ENCODE measurements at places on chromosomes 4 and X.

DNA sequence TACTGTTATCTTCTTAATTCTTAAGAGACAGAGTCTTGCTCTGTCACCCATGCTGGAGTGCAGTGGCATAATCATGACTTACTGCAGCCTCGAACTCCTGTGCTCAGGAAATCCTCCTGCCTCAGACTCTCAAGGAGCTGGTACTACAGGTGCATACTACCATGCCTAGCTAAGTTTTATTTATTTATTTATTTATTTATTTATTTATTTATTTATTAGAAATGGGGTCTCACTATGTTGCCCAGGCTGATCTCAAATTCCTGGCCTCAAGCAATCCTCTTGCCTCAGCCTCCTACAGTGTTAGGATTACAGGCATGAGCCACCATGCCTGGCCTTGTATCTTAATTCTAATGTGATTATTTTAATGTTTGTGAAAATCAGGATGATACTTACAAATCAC lies 125.6 kb downstream of the THOC2 start:
- DNase-seq = no peak

- DNase-seq = no peak
These were observed 536.3 kb upstream of the HTR2C start for GRCh38 chrX:114047558-114047957.

DNA sequence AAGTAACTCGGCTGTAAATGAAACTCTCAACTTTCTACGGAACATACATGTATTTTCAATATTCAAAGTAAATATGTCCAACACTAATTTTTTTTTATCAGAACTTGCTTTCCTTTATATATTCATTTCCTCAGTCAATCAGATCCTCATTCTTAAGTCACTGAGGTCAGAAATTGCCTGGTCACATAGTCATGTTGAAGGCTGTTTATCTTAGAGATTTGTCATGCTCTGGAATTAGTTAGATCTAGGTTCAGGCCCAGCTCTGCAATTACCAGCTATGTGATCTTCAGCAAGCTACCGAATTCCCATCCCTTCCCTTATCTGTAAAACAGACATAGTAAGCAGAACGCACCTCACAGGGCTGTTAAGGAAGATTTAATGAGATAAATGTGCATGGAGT lies 228.8 kb downstream of the SPCS3 start:
- no peak for DNase-seq

DNA sequence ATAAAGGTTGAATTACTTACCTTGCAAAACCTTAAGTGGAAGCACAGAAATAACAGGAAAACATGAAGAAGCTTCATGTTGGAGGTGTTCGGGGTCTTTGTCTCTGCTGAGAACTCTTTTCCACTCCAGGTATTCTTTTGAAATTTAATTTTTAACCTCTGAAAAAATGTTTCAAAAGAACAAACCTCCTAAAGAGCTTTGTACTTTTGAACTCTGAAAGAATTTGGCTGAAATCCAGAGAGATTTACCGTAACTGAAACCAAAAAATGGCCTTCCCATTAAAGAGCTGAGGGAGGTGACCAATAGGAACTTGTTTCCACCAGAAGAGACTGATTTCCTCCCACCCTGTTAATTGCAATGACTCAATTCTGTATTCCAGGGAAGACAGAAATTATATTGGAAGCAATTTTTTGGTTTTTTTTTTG lies at the start of gene CFI:
CFI (minus strand) TSS at position 105 of the 425 bp plus-strand sequence; CDS start at position 77, 28 bp downstream.
- DNase-seq = no peak

GRCh38 chrX:6120329-6120728 lies 108.3 kb downstream of the NLGN4X start:
- no peak for DNase-seq

- no peak for DNase-seq
These were observed 63.9 kb downstream of the WFS1 start for GRCh38 chr4:6333301-6334202.

GRCh38 chrX:66408507-66408906 lies 230.4 kb downstream of the EDA2R start:
- DNase-seq = peak; percentile 21

- DNase-seq = no peak
These were observed 66.6 kb downstream of the NR3C2 start for GRCh38 chr4:148375584-148375983.

GRCh38 chrX:54452920-54453319 lies 12.7 kb downstream of the TSR2 start:
- DNase-seq = peak; percentile 8

DNA sequence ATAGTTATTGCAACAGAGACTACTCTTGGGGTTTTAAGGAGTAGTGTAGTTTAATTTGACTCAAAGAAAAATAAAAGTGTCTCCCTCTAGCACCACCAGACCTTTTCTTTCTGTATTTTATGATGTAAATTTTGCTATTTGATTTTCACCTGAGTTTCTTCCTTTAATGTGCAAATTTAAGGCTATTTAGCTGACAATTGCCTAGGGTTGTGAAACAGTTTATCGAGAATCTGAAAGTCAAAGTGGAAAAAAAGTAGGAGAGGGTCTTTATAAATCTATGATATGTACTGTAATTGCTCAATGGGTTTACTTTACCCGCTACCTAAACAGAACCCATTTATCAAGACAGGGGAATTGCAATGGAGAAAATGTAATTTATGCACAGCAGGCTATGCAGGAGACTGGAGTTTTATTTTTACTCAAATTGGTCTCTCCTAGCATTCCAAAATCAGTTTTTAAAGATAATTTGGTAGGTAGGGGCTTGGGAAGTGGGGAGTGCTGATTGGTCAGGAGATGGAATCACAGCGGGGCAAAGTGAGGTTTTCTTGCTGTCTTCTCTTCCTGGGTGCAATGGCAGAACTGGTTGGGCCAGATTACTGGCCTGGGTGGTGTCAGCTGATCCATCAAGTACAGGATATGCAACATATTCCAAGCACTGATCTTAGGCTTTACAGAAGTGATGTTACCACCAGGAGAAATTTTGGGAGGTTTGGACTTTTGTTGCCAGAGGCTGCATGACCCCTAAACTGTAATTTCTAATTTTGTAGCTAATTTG lies 228.6 kb upstream of the TACR3 start:
- no peak for DNase-seq

GRCh38 chr4:57109847-57110639 lies at the start of gene IGFBP7:
Gene IGFBP7, minus strand, starts transcription at chr4:57110385. Its CDS starts 34 bp downstream, at chr4:57110351.
- peak; percentile 30 for DNase-seq

GRCh38 chrX:69093960-69094871 lies 71.0 kb downstream of the PJA1 start:
- DNase-seq = peak; percentile 48

- no peak for DNase-seq
These were observed 214.8 kb downstream of the SPATA18 start for GRCh38 chr4:52265781-52266525.

- DNase-seq = no peak
These were observed 24.2 kb upstream of the UBA6 start for GRCh38 chr4:67725132-67725531.

GRCh38 chrX:79412972-79413371 lies 45.8 kb upstream of the ITM2A start:
- peak; percentile 2 for DNase-seq

- peak; percentile 6 for DNase-seq
These were observed 509 bp downstream of the CXXC4 start for GRCh38 chr4:104494185-104494584.

- no peak for DNase-seq
These were observed 49.6 kb downstream of the TSC22D3 start for GRCh38 chrX:107725761-107726555.

DNA sequence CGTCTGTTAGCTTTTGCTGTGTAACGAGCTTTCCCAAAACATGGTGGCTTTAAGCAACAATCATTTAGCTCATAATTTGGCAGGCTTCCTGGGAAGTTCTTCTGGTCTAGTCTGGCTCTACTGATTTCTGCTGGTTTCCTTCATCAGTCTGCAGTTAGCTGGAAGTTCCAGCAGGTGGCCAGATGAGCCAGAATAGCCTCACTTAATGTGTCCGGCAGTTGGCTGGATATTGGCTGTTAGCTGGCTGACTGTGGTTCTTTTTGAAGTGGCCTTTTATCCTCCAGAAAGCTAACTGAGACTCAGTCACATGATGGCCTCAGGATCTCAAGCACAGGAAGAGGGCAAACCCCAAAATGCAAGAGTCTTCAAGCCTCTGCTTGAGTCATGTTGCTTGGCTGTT lies 34.9 kb downstream of the FTHL17 start:
- peak; percentile 28 for DNase-seq

GRCh38 chrX:46040001-46040400 lies 505.2 kb downstream of the ZNF674 start:
- DNase-seq = no peak

GRCh38 chr4:142427456-142427855 lies 418.6 kb downstream of the INPP4B start:
- no peak for DNase-seq

- DNase-seq = no peak
These were observed 4.3 kb downstream of the SLC9A7 start for GRCh38 chrX:46754586-46755061.

DNA sequence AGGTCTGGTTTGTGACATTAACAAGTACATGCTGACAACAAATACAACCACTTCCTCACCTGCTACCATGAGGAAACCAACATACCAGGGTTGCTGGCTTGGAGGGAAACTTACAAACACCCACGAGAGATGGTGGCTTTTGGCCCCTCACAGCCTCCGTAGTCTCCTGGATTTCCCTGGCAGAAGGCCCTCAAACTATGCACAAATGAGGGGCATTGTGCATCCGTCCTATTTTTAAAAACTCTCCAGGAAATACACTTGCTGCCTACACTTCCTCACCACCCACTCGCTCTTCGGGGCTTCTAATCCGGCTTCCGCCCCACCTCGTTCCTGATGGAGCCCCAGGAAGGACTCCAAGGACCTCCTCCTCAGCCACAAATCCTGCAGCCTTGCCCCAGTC lies 355.0 kb upstream of the GATB start:
- DNase-seq = no peak

DNA sequence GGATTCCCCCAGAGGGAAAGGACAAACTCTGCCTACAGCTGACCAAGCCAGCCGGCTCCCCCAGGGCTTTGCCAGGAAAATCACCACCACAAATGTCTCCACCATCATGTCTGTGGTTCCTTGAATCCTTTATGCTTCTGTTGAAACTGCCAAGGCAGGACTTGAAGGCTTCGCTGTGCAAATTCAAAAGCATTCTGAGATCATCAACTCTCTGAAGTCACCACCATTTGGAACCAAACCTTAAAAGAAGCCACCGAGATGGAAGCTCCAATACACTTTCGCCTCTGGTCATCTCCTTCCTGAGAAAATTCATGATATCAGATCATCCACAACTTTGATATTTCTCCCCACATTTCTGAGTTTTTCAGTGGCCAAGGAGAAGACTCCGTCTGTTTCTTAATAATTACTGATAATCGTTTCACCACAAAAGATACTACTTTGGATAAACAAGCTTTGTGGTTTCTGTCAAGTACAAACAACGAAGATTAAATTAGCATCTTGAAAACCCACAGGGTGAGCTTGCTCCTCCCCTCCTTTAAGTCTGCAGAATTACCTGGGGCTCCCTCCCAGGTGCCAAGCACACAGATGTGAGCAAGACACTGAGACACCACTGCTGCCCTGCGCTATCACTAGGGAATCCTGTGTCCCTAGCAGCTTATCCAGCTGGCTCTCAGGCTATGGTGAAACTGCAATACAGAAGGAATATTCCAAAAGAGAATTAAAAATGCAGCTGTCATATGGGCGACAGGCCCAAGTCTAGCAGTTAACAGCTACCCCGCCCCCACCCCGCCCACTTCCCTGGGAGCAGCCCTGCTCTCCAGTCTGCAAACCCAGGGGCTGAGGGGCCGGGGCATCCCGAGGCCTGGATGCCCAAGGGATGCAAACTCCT lies 125.0 kb upstream of the TBL1X start:
- DNase-seq = no peak

GRCh38 chrX:23978491-23978890 lies 48.5 kb downstream of the KLHL15 start:
- DNase-seq = no peak

GRCh38 chrX:14946606-14947155 lies 73.5 kb downstream of the MOSPD2 start:
- no peak for DNase-seq

DNA sequence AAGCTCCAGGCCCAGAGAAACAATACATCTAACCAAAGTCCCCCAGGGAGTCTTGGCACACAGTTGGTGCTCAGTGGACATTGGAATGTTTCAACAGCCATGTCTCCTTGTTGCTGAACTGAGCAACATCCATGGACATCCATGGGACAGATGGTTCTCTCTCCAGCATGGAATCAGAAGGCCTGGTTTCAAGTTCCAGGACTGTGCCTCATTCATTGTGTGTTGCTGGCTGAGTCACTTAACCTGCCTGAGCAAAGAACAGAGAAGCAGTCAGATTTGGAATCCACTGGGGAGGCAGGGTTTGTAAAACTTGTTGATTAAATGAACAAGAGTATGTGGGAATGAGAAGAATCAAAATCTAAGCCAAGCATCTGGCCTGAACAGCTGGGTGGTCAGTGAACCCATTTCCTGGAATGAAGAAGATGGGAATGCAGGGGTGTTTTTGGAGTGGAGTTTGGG lies 147.9 kb downstream of the CHIC2 start:
- no peak for DNase-seq

DNA sequence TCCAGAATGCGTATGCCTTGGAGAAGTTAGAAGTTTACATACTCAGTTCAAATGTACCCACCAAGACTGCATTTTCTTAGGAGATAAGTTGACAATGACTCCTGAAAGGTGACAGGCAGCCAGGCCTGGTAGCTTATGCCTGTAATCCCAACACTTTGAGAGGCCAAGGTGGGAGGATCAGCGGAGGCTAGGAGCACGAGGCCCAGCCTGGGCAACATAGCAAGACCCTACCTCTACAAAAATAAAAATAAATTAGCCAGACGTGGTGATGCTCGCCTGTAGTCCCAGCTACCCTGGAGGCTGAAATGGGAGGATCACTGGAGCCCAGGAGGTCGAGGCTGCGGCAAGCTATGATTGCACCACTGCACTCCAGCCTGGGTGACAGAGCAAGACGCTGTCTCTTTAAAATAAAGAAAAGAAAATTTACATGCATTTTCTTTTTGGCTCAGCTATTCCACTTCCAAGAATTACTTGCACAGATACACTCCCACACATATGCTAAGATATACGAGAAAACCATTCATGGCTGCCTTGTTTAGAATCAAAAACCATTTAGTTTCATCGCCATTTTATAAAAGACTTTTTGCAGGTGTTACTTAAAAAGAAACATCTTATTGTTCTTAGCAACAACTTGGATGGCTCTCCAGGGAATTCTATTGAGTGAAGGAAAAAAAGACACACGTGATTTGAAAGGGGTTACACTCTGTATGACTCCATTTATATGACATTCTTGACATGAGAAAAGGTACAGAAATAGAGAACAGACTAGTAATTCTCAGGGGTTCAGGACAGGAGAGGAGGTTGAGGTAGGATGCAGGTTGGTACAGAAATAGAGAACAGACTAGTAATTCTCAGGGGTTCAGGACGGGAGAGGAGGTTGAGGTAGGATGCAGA lies 66.3 kb downstream of the DHRSX start:
- no peak for DNase-seq

- DNase-seq = no peak
These were observed 173.3 kb downstream of the PRKX start for GRCh38 chrX:3540105-3540504.

GRCh38 chrX:1609311-1609710 lies 5.5 kb upstream of the ASMT start:
- no peak for DNase-seq

All from SW480 (cell line).